ENCODE measurements at places on chromosomes 11 and 22. TPM values are rescaled to one million over a fixed set of nuclear protein-coding genes. Genes with fewer than 3 reads are reported as not detected.

The LRP5 gene
- total RNA-seq = 54.7 TPM

DNA sequence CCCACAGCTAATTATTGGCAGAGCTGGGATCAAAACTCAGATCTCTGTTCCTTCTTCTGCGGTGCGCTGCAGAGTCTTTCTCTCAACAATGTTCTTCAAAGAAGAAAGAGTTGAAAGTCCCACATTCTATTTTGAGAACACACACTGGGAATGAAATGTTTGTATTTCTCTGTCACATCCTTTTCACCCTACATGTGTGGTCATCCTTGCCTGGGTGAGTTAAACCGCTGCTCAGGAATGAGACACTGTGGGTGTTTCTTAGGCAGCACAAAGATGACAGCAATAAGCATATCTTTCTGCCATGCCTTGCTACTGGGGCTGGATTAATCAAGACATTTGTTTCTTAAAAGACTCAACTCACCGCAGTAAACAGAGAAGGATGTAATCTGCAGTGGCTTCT, 222.6 kb downstream of the LARGE1 start:
- DNase-seq = no peak

The NOX4 gene
- total RNA-seq = 3.5 TPM

The ANGPTL5 gene
- total RNA-seq = 1.3 TPM

The ACO2 gene
- 851 TPM for total RNA-seq

DNA sequence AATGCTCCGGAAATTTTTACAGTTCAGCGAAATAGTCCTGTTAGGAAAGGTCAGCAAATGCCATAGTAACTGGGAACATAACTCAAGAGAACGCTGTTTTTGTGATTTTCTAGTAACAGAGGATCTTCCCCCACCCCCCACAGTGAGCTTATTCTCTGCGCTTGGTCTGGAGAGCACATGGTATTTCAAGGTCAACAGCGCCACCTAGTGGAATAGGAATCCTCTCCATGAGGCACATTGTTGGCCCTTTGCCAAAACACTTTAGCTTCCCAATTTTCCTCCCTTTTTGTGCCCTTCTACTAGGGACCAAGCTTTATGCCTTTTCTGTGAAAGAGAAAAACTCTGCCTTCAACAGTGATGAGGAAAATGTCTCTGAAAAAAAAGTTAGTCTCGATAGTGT, 13.2 kb upstream of the OR4C12 start:
- DNase-seq = no peak

The ABCC8 gene
- total RNA-seq = 1.1 TPM

The GRIK4 gene
- total RNA-seq = 0.16 TPM

The AIFM3 gene
- total RNA-seq = 0.47 TPM

- DNase-seq = no peak
Observed at GRCh38 chr11:107583629-107584195, 7.2 kb upstream of the ELMOD1 start.

GRCh38 chr11:119645018-119645417, 84.0 kb downstream of the NECTIN1 start:
- no peak for DNase-seq

The RHOD gene
- total RNA-seq = 49.5 TPM

- DNase-seq = no peak
Observed at GRCh38 chr11:105667441-105667840, 57.6 kb downstream of the GRIA4 start.

The LAYN gene
- 2.8 TPM for total RNA-seq

GRCh38 chr11:33320814-33321330, 63.7 kb downstream of the HIPK3 start:
- DNase-seq = no peak

The ENTHD1 gene
- total RNA-seq = not detected

GRCh38 chr11:126189109-126189929, 22.1 kb downstream of the RPUSD4 start:
- no peak for DNase-seq

- DNase-seq = no peak
Observed at GRCh38 chr22:32044913-32045312, 1.9 kb downstream of the SLC5A1 start.

The SF3B2 gene
- 75.5 TPM for total RNA-seq

DNA sequence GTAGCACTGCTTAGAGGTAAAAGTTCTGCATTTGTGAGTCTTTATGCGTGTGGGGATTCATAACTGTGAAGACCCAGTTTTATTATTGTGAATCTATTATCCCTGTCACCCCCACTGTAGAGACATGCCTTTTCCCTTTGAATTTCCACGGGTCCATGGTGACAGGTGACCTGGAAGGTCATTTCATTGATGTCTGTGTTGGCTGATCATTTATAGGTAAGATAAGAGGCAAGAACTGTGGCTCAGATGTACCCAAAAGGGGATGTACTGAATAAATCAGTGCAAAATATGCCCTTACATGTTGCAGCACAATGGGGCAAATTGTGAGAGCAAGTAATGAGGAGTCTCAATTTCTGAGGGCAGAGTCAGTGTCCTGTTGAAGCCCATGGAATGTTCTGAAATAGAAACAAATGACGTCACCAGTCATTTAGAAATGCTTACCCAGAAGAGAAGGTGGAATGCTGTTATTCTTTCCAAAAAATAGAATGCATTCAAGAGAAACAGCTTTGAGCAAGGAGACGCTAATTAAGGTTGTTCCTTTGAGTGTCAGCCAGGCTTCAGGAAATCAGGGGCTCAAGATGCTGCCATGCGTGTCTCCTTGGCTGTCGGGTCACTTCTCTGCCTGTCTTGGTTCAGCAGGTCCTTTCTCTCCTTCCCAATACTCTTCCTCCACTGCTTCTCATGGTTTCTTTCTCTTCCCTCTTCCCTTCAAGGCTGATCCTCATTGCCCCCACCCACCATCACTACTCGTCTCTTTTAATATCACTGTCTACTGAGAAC, 118.7 kb upstream of the E2F8 start:
- DNase-seq = no peak

GRCh38 chr11:2815762-2816496, 69.6 kb downstream of the CDKN1C start:
- peak; percentile 12 for DNase-seq

- no peak for DNase-seq
Observed at GRCh38 chr22:31825513-31825912, 71.7 kb downstream of the DEPDC5 start.

DNA sequence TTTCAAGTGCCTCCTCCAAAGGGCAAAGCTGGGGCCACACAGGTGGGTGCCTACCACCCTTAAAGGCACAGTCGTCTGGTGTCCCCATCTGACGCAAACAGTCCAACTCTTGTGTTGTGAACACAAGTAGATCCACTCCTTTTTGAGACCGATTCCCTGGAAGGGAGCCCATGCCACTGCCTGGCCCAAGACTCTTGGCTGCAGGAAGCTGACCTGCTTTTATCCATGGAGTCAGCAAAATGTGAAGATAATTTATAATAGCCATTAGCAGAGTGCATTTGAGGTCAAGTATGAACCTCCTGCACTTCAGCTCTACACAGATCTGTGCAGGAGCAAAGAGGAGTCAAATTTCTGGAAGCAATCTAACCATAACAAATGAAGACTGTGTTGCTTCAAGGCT, 68.5 kb downstream of the ADM start:
- no peak for DNase-seq

The SLC22A6 gene
- not detected for total RNA-seq

The POU2AF1 gene
- 0.05 TPM for total RNA-seq

The NAALADL1 gene
- total RNA-seq = 4.8 TPM

- no peak for DNase-seq
Observed at GRCh38 chr11:17639091-17639490, 80.3 kb upstream of the MYOD1 start.

- DNase-seq = peak; percentile 86
Observed at GRCh38 chr22:38114484-38115398, 4.3 kb upstream of the BAIAP2L2 start.

- no peak for DNase-seq
Observed at GRCh38 chr22:41621911-41622179, 750 bp downstream of the XRCC6 start.

DNA sequence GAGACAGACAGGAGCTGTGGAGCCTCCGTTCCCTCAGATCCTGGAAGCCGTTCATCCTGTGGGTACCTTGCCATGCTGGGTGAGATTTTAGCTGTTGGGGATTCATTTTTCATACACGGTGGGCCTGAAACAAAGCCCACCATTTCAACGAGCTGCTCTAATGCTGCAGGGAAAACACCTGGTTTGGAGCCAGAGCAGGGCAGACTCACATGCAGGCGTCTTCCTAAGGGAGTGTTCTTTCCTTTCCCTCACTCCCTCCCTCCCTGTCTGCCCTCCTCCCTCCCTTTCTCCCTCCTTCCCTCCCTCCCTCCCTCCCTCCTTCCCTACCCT, 52.5 kb downstream of the CD6 start:
- no peak for DNase-seq

DNA sequence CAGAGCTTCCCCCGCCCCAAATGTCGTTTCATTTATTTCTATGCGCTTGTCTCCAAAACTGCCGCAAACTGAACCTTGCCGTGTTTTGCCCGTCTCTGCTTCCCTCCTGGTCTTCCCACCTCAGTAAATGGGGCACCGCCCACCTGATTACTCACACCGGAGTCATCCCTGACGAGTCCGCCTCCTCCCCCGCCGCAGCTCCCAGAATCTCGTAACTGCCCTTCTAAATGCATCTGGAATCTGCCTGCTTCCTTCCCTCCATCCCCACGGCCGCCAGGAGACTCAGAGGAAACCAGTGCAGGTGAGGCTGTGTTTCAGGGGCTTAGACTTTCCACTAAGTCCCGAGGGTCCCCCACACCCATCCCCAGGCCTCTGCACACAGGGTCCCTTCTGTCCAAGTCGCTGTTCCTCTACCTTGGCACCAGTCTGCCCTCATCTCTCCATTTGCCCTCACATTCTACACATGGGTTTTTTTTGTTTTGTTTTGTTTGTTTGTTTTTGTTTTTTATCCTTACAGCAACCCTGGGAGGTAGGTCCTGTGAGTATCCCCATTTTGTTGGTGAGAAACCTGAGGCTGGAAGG, 62.6 kb upstream of the PHF21B start:
- no peak for DNase-seq

DNA sequence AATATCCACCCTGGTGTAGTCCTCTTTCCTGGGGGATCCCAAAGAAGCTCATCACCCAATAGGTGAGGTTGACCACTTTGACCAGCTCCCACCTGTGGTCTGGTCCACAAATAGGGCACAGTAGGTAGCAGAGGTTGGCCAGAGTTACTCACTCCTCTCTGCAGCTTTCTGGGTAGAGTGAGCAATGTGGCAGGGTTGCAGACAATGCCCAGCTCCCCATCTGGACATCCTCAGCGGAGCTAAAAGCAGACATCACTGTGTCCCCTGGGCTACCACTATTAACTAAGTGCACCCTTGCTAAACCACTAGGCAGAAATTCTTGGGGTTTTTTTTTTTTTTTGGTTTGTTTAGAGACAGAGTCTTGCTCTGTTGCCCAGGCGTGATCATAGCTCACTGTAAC, 48.4 kb upstream of the TP53I11 start:
- no peak for DNase-seq

The TMEM86A gene
- 5.4 TPM for total RNA-seq

- no peak for DNase-seq
Observed at GRCh38 chr22:49278340-49278739, 549.3 kb downstream of the BRD1 start.

The RIMBP3C gene
- 0.08 TPM for total RNA-seq

DNA sequence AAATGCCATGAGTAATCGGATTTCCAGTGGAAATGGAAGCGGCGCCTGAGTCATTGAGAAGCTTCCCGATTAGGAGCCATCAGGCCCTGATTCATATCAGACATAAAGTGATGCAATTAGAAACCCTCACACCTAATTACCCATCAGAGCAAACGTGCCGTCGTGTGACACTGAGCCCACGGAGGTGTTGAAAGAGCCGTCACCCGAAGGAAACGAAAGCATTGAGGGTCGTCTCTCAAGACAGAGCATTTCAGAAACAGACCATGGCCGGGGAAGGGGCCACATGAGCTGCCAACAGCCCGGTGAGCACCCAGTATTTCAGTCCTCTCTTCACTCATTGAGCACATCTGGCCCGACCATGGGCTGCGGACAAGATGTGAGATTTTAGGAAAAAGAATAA, 829.3 kb downstream of the TBC1D22A start:
- no peak for DNase-seq

GRCh38 chr11:123299721-123300120, 104.7 kb upstream of the CLMP start:
- peak; percentile 29 for DNase-seq

DNA sequence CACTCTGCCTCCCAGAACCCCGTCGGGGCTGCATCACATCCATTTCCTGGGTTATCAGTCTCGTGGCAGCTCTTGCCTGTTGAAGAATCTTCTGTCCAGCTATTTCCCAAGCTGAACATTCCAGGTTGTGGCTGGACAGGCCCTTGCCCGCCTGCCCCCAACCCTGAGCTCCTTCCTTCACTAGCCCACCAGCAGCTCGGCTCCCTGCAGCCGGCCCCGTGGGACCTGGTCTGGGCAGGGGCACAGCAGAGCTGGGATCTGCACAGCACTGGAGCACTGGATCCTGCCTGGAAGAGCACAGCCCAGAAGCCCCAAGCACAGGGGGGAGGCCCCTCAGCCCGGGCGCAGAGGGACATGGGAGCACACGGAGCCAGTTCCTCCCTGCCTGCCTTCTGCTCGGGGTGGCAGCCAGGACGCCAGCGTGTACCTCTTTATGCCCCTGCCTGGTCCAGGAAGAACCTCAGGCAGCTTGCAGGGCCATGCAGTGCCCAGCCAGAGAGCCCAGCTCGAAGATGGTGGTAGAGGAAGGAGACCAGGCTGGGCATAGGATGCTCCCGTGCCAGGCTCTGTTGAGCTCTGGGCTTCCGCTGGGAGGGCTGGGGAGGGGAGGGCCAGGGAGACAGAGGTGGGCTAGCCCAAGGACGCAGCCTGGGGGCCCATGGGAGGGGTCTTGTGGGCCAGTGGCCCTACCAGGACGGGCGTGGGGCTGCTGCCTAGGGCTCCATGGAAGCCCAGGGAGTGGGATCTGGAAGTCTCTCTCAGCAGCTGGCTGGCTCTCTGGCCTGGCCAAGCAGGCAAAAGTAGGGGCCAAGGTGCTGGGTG, 16.6 kb upstream of the GNB1L start:
- DNase-seq = no peak

GRCh38 chr11:31818425-31818755, 7.3 kb upstream of the PAX6 start:
- no peak for DNase-seq

GRCh38 chr11:92477686-92478085, 253.1 kb downstream of the FAT3 start:
- no peak for DNase-seq

DNA sequence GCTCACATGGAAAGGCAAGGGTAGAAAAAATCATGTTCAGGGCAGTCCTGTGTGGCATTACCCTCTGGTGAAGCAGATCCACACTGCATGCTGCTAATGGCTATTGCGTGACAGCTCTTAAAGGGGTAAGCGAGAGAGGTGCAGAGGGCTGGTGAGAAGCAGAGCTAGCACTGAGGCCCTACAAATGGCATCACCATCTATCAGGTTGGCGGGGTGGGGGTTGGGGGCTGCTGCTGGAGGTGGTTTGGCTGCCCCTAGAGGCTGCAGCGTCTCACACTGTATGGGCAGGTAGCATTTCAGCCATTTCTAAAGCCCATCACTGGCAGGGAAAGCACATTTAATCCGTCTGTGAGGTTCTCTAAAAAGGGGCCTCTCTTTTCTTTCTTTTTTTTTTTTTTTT, 16.9 kb upstream of the TMA7B start:
- DNase-seq = no peak
